ENCODE measurements at places on chromosomes 4 and X. TPM values are rescaled to one million over a fixed set of nuclear protein-coding genes. Genes with fewer than 3 reads are reported as not detected.

The KLF8 gene
- total RNA-seq: 17.2 TPM

DNA sequence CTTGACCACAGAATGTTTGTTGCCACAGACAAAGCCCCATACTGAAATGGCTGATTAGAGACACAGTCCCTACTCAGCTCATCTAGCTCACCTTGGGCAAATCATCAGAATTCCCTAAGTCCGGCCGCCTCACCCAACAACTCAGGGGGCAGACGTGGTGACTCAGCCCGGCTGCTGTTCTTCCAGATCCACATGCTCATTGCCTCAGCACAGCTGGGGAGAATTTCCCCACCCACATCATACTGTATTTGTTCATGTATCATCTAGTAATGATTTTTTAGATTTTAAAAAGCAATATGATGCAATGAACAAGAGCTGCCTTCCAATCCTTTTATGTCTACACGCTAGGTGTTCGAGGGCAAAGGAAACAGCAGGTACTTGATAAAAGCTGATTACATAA, 333.8 kb upstream of the TENM3 start:
- no peaks in the 10 kb centered on the region for H3K27me3 ChIP-seq
- no peak overlapping the region for H3K27ac ChIP-seq
- H3K4me1 ChIP-seq: no peaks in the 10 kb centered on the region
- no peak for DNase-seq

The EOLA2 gene
- total RNA-seq: 56.7 TPM

DNA sequence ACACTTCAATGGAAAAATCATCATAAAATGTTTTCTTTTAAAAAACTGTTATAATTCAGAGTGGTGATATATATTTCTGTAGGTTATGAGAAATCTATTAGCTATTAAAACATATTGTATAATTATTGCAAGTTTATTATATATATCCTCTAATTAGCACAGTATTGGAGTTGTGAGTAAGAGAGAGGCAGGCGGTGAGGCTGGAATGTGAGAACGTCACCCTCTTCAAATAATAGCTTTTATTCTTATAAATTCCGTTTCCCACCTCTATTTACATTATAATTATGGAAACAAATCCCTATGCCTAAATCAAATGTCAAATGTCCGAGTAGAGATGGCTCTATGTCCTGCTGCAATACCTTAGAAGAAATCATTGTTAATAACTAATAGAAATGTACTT, 292.9 kb downstream of the ADGRL3 start:
- DNase-seq: no peak
- no peak overlapping the region for H3K27ac ChIP-seq
- no peaks in the 10 kb centered on the region for H3K36me3 ChIP-seq
- H3K27me3 ChIP-seq: no peaks in the 10 kb centered on the region

All from thoracic aorta (tissue), 2 donors.